ENCODE measurements at places on chromosomes 11 and 22.

GRCh38 chr22:27668828-27669797 lies 132.4 kb downstream of the MN1 start:
- DNase-seq, result no peak

GRCh38 chr11:112624431-112624830 lies 336.8 kb upstream of the NCAM1 start:
- DNase-seq, result no peak

- DNase-seq, result no peak
Measured at GRCh38 chr11:116344601-116345000, 428.2 kb downstream of the BUD13 start.

DNA sequence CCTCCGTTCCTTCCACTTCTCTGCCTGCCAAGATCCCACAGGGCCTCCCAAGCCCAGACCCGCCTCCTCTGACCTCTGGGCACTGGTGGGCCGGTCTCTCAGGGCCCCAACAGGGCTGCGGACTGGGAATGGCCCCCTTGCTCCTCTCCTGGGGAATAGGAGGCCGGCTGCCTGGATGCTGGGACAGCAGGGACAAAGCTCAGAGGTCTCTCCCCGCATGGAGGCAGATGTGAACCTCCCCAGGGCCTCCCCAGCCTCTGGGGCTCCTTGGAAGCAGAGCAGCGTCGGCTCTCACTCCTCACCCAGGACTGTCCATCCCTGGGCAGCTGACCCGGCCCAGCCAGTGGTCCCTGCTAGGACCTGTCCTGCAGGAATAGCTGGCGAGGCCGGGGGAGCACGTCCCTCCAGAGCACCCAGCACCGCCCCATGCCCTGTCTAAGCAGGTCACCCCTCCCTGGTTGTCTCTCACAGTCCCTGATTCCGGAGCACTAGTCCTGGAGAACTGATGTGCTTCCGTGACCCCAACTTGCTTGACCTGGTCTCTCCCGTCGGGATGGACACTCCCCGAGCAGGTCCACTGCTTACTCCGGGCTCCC lies 85.8 kb downstream of the RTL6 start:
- DNase-seq, result no peak

DNA sequence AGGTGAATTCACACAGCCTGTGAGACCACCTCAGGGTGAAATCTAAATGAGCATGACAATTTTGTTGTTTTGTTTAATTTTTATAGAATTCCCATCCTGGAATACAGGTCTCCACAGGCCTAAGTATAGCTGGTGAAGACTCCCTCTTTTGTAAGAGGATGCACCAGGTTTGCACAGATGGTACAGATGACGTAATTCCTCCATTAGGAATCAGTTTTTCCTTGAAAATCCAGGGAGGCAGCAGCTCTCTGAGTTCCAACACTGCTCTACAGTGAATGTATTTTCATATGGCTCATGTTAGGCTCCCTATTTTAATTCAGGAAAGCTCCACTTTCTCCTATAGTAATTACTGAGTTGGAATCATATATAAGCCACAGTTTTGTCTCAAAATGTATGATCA lies 47.2 kb downstream of the USP28 start:
- DNase-seq, result no peak

- no peak for DNase-seq
Measured at GRCh38 chr22:46062232-46062615, 85.3 kb upstream of the WNT7B start.

GRCh38 chr11:79198203-79198897 lies 242.5 kb downstream of the TENM4 start:
- DNase-seq, result no peak

DNA sequence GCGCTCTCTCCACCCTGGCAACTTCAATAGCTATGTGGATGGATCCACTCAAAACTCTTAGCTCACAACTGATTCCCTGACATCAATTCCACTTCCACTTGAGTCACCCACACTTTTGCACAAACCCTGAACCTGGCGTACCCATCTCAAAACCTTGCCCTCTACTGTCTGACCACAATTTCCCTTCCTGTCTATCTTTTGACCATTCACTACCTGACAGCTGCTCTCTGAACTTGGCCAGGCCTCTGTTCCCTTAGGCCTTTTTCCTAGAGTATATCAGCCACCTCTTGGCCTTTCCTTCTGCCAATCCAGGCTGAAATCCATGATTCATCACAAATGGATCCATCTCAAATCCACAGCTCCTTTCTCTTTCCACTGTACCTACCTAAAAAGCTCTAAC lies 106.0 kb downstream of the RPL27A start:
- DNase-seq, result no peak

DNA sequence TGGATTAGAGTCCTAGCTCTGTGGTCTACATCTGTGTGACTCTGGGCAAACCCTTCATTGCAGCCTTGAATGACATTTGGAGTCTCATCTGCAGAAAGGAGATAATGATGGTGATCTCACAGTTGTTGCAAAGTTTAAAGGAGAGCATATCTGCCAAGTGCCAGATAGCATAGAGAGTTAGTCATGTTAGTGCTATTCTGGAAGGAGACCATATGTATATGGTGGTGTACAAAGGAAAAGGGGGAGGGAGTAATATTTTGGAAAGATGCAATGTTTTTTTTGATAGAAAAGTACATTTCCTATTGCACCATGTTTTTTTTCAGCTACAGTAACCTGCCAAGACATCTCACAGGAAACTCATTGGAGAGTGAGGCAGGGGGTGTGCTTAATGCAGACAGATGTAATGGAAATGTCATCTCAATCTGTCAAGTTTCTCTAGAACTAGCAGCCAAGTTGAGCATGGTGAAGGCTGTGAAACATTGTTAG lies 92.1 kb upstream of the NARS2 start:
- no peak for DNase-seq
